ENCODE measurements at places on chromosomes 1 and 21.

DNA sequence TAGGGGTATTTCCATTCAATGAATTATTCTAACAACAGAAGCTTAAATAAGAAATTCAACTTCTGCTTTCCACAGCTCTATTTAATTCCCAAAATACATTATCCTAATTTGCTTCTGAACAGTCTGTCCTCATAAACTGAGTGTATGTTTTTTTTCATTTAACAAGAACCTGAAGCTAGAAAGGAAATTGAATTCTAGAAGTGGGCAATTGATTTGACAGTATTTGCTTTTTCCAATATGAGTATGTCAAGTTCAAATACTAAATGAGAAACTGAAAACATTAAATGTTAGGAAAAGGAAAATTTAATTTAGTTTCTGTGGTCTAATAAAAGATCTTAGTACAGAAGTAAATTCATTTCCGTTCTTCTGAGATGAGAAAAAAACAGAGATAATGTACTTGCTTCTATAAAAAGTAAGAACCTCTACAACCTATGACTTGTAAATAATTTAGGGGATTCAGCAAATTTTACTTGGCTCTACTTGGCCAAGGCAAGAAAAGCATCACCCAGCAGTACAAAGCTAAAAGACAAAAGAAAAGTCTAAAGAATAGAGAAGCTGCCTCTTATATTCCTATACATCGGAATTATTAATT is 31.1 kb downstream of the RAB3GAP2 start:
- DNase-seq, result no peak

- DNase-seq, result no peak
Observed at GRCh38 chr1:229863651-229864545, 203.1 kb upstream of the GALNT2 start.

- DNase-seq, result no peak
Observed at GRCh38 chr1:151716771-151717631, at the start of gene CELF3. Gene CELF3 (minus strand): TSS chr1:151716803. CDS start chr1:151716020, 783 bp downstream.

DNA sequence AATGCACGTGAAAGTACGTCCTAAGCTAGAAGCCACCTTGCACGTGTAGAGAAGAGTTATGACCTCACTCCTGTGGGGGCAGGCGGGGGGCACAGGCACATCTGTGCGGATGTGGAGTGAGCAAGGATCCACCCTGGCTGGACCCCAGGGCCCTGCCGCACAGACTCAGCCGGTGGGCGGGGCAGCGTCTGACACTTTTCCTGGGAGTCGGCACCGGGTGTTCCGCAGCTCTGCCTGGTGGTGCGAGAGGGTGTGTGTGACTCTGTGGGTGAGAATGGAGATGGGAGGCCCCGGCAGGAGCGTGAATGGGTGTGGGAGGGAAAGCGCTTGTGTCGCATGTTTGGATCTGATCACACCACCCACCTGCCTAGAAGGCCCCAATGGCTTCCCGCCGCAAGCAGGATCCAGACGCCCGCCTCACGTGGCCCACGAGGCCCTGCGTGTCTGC is 29.5 kb downstream of the RAP1GAP start:
- no peak for DNase-seq

DNA sequence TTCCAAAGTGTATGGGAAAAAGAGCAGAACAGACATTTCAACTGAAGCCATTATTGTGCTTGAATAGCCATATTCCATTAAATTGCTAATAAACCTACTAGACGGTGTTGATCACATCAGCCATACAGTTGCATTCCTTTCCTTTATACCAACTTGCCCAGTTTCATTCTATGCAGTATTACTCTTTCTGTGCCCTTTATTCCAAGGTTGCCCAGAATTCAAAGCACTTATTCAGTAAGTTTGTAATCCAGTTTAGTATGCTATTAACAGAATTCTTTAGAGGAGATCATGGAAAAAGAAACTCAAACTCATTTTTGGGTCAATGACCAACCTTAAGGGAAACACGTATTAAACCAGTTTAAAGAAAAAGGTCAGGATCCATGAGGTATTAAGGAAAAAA is 89.5 kb downstream of the DDAH1 start:
- no peak for DNase-seq

DNA sequence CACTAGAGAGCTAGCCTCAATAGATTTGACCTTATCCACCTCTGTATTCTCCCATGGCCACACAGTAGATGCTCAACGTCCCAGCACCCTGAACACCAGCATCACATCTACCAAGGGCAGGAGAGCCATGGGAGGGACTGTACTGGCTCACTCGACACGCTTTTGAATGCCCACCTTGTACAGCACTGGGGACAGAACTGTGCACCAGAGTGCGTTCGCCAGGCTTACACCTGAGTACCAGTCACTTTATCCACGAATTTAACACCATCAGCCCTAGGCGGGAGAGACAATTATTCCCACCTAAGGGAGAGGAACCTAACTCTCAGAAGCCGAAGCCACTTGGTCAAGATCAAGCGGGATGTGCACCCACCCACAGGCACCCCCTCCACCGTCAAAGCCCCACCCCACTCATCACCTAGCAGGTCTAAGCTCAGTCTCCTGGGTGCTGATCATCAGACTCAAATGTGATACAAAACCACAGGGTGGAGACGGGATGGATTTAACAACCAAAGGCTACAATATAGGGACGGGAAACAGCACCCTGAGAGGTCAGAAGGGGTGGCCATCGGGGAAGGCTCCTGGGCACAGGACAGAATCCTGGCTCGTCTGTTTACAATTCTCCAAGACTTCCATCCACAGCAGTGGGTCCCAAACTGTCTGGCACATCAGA is 110.5 kb downstream of the GLIS1 start:
- DNase-seq, result peak; percentile 49

DNA sequence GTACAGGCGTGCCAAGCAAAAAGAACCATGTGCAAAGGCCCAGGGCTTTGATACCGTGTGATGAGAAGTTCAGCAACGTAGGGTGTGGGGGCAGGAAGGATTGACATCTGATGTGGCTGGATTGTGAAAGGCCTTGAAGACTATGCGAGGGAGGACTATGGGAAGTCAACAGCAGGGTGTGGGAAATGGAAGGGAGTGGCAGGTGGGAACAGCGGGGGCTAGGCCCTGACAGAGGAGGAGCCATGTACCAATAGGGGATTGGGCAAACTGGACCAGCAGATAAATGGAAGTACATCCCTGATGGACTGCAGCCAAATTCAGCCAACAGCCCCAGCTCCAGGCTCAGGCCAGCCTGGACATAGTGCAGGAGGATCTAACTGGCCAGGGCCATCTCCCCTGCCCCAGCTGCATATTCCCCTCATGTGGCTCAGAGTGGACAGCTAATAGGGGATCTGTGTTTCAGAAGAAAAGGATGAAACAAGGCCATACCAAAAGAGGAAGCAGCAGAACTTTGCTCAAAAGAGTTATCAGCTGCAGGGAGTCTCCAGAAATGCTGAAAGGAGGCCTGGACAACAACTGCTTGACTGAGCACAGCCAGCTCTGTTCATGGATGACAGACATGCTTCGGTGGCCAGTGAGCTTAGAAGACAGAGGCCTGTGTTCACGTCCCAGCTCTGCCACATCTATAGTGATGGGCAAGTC is 140.2 kb upstream of the SGIP1 start:
- no peak for DNase-seq

Data from osteocyte (in vitro differentiated cells).